Stimulated activated CD4-positive, alpha-beta T cell treated with anti-CD3 and anti-CD28 coated beads, TNF-alpha, amount 100 ng/mL, for 1 hour (primary cell): ENCODE measurements at places on chromosomes 2 and 18.

DNA sequence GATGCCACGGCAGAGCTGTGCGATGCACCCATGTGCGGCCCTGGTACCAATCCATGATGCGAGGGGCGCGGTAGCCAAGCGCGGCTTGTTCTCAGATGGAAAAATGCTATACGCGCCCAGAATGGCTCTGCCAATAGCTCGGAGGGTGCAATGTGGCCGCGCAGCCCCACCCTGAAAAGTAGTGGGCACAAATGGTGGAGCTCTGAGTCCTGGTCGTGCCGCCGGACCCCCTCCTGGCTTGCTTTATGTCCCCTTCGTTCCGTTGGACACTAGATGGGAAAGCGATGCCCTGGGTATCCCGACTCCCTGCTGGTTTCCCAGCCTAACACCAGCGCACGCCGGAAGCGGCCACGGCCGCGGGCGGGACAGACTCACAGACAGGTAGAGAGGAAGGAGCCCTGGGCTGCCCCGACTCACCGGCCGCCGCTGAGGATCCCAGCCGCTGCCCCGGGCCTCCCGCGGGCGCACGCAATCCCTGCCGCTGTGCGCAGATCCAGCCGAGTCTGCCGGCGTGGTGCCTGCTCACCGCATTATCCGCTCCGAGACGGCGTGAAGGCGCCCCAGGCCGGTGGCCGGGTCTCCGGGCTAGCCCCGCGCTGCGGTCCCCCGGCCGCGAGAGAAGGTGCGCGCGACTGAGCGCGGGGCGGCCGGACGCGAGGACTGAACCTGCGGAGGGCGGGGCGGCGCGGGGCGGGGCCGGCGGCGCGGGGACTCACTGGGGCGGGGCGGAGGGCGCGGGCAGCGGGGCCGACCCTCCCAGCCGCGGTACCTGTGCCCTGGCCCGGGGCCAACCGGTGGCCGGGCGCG is at the start of gene CDC42EP3:
Gene CDC42EP3 (minus strand): TSS at position 634 of the 807 bp plus-strand sequence. CDS start 25,055 bp downstream, outside the sequence.
- DNase-seq: no peak

GRCh38 chr2:11263177-11263576 is 81.3 kb downstream of the ROCK2 start:
- DNase-seq: no peak

DNA sequence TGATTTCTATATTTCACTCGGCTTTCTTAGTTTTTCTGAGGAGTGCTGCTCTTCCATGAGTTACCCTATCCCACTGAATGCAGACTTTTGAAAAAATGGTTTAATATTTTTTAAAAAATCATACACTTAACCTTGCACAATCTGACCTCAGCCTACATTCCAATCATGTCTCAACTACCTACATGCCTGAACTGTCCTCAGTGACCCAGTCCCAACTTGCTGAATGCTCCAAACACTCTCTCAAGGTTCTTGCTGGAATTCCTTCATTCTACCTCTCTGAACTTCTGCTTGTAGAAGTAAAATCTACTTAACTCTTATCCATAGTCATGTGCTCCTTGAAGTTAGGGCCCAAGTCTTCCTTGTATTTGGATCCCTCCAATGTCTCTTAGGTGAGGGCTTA is 181.6 kb downstream of the XIRP2 start:
- DNase-seq: no peak

DNA sequence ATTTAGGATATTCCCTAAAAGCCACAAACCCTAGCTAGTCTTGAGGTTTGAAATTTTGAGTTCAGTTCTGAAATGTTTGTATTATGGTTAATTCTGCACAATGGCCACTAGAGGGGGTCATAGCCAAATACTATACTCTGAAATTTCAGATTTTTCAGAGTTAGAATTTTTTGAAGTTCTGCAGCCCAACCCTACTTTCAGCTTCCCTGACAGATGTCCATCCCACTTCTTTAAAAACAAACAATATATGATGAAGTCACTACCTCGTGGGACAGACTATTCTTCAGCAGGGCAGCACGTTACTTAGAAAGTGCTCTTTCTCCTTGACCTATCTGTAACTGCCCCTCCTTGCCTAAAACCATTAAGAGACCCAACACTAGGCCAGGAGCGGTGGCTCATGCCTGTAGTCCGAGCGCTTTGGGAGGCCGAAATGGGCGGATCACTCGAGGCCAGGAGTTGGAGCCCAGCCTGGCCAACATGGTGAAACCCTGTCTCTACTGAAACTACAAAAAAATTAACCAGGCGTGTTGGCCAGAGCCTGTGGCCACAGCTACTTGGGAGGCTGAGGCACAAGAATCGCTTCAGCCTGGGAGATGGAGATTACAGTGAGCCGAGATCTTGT is 48.2 kb upstream of the PAPOLG start:
- DNase-seq: no peak

GRCh38 chr2:70871398-70872211 is 36.0 kb upstream of the CD207 start:
- DNase-seq: peak; percentile 58

GRCh38 chr18:48957136-48957535 is 6.4 kb upstream of the SMAD7 start:
- no peak for DNase-seq

DNA sequence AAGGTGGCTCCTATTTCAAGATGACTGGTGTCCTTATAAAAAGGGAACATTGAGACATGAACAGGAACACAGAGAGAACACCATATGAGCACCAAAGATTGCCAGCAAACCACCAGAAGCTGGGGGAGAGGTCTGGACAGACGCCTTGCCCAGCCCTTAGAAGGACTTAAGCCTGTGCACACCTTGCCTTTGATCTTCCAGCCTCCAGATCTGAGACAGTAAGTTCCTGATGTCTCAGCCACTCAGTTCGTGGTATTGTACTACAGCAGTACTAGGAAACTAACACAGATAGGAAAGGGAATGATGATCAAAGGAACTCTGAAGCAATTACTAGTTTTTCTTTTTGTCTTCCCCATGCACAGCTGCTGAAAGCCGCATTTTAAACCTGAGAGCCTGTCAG is 137.3 kb upstream of the FHL2 start:
- no peak for DNase-seq

DNA sequence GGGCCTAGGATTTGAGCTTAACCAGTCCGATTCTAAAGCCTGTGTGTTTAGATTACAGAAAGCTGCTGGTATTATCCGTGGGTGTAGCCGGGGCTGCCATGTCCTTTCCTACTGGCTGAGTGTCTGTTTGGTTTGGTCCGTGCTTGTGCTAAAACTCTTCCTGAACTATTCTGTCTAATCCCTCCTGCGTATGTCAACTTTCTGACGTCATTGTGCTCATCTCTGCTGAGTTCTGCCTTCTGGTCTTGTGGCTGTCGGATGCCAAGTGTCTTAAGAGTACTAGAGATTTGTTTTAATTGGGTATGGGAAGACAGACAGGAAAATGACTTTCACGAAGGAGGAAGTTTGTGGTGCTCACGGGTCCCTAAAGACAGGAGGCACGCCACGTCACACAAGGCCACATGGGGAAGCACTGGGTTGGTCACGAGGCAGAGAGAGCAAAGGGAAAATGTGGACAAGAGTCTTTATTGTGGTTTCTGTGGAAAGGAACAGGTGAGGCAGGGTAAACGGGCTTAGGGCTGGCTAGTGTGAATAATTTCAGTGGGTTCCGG is 31.8 kb upstream of the NTSR2 start:
- DNase-seq: no peak

DNA sequence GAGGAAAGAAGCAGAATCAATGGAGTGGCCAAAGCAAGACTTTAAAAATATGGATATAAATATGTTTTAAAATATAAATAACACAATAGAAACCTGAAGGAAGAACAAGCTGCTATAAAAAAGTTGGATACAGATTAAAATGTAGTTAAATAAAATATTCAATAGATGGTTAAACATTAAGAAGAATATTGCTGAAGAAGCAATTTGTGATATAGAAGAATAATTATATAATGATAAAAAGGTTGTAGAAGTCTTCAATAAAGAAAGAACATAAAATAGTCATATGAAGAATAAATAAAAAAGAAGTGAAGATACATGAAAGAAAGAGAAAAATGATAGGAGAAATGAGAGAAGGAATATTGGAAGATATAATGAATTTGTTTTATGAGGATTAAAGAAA is 392.0 kb downstream of the DSC3 start:
- DNase-seq: no peak

GRCh38 chr2:190649798-190650390 is 1.0 kb downstream of the NAB1 start:
- no peak for DNase-seq

DNA sequence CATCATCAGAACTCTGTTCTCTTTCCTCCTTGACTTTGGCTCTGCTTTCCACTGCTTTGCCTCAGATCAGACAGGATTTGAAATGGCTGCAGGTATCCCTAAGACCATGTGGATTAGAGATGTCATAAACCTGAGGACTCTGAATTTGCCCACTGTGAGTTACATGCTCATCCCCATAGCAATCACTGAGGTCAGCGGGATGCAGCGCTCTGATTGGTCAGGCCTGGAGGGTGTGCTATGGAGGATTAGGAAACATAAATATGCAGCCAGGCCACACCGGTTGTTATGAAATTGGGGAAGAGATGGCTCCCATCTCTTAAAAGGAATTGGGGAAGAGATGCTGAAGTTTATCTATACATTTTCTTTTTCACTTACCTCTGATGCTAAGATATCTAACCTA is 73.7 kb upstream of the DNAJC10 start:
- DNase-seq: no peak
